ENCODE measurements at places on chromosomes 2 and 18. TPM values are rescaled to one million over a fixed set of nuclear protein-coding genes. Genes with fewer than 3 reads are reported as not detected.

DNA sequence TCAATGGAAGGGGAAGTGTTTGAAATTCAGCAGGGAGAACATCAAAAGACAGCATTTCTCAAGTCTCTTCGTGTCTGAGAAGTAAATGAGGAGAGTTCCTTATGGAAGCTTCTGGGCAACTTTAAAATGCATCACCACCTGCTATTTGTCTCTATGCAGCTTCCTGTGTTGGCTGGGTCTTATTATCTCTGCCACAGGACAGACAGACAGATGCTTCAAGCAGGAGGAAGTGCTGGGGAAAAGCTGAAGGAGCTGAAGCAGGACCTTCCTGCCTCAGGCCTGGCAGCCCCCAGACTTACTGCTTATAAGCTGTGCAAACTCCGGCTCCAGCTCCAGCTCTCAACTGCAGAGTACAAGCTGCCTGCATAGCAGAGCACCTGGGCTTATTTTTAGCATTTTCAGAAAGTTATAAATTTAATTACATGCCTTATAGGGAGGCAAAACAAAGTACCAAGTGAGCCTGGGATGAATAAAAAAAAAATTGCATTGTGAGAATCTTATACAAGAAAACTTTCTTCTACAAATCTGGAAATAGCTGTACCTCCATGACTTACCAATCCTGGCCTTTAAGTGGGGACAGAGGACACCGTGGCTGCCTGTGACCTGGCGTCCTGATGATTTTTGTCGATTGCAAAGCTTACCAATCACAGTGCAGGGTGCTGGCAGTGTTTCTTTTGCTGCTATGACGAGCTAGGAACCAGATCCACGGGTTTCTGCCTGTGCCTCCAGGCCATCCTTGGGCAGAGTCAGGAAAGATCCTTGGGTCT lies 206.3 kb downstream of the SEPTIN10 start:
- DNase-seq = no peak

DNA sequence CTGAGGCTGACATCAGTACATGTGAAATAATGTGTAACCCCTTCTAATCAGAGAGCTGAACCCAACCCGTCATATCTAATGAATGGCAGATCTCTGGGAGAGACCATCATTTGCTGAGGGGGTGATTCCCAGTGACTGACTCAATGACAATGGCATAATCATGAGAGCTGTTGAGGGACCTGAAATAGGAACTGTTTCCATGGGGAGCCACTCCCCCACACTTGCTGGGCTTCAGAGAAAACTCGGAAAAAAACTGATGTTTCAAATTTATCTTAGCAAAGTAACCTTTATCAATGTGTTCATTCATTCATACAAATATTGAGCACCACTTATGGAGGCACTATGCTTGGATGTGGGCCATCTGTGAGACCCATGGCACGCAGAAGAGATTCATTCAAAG lies 93.4 kb upstream of the ZBTB14 start:
- no peak for DNase-seq

UGT1A8 gene
- 0.09 TPM for total RNA-seq

RGPD4 gene
- total RNA-seq = 0.16 TPM

UNC80 gene
- not detected for total RNA-seq

GRCh38 chr18:47062471-47062870 lies 27.1 kb upstream of the ELOA2 start:
- no peak for DNase-seq

TMBIM1 gene
- total RNA-seq = 107 TPM

GALR1 gene
- total RNA-seq = not detected

DNA sequence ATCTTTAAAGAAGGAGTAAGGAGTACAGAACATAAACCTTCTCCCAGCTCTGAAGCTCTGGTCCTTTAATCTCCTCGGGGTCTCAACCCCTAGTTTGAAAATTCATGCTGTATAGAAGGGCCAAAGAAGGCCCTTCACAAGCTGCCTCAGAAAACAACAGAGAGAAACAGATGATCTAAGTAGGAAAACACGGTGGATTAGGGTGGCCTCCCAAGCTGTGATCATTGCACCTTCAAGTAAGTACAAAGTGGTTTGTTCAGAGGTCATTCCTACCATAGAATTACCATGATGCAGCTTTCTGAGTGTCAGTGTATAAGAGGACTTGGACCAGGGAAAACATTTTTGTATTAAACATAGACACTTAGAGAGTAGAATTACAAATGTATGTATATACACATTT lies 10.9 kb downstream of the TMEM169 start:
- no peak for DNase-seq

- DNase-seq = no peak
Observed at GRCh38 chr2:9722451-9722850, 91.7 kb upstream of the YWHAQ start.
